ENCODE measurements at places on chromosomes 5 and 9. TPM values are rescaled to one million over a fixed set of nuclear protein-coding genes. Genes with fewer than 3 reads are reported as not detected.

Gene CATSPER3
- 0.63 TPM for total RNA-seq

Gene SCGB3A2
- not detected for total RNA-seq

Gene LNPEP
- 32.0 TPM for total RNA-seq

Gene MYMK
- total RNA-seq: not detected

Gene SLC12A2
- 20.8 TPM for total RNA-seq

DNA sequence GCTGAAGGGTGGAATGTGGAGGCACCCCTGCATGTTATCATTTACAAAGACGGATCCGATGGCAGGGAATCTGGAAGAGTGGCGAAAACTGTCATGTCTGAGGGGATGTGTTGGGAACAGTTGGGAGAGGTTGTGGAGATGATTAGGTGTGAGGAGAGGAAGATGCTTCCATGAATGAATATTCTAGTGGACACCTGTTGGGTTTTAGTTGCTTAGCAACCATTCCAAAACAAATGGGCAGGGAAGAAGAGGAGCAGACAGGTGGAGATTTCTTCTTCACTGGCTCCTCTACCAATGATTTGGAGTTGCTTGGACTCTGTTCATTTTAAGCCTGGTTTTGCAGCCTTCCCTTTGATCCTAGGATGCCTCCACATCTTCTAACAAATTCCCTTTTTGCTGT is 465.3 kb upstream of the CLINT1 start:
- no peak overlapping the region for H3K27ac ChIP-seq
- H3K4me1 ChIP-seq: no peaks in the 10 kb centered on the region
- no peaks in the 10 kb centered on the region for H3K36me3 ChIP-seq
- H3K4me3 ChIP-seq: no peak overlapping the region

DNA sequence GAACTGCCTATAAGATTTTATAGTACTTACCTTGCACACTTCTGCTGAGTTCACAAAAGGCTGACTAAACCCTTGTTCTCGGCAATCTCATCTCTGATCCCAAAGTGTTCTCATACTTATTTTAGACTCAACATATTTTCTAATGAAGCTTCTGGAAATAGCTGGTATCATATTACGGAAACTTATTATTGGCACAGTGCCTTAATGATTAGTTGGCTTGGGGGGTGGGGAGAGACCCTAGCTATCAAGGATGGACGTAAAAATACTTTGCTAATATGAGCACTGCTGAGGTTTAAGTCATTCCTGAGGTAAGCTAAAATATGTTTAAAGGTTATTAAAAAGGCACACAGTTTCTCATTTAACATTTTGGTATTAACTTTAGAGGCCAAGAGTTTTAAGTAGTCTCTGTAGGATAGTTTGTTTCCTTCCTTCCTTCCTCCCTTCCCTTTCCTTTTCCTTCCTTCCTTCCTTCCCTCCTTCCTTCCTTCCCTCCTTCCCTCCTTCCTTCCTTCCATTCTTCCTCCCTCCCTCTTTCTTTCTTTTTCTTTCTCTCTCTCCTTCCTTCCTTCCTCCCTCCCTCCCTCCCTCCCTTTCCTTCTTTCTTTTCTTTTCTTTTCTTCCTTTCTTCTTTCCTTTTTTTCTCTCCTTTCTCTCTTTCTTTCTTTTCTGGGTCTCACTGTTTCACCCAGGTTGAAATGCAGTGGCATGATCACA is 31.5 kb downstream of the ZSWIM6 start:
- no peak overlapping the region for H3K4me3 ChIP-seq
- no peaks in the 10 kb centered on the region for H3K27me3 ChIP-seq
- DNase-seq: no peak
- no peaks in the 10 kb centered on the region for H3K36me3 ChIP-seq
- no peak overlapping the region for H3K27ac ChIP-seq
- H3K4me1 ChIP-seq: peaks cover 4% of the 10 kb centered on the region

GRCh38 chr5:180568914-180569313 is 22.4 kb downstream of the SCGB3A1 start:
- DNase-seq: no peak
- no peaks in the 10 kb centered on the region for H3K27me3 ChIP-seq
- H3K27ac ChIP-seq: no peak overlapping the region
- H3K4me3 ChIP-seq: no peak overlapping the region
- H3K36me3 ChIP-seq: no peaks in the 10 kb centered on the region
- no peaks in the 10 kb centered on the region for H3K4me1 ChIP-seq

DNA sequence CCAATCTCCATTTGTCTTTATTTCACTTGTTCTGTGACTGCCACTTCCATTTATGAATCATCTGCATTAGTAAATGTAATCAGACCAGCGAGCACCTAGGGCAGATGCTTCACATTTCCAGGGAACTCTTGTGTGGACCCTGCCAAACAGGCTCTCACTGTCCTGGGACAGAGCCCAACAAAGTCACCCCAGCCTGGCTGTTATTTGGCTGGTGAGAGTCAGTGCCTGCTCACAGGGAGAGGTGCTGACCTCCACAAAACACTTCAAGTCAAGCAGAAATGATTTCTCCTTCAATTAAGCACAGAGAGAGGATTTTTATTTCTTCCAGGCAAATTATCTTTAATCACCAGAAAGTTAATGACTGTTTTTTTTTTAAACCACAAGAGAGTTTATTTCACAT is 568.0 kb downstream of the MTRR start:
- no peak overlapping the region for H3K4me3 ChIP-seq
- H3K27me3 ChIP-seq: no peaks in the 10 kb centered on the region
- H3K4me1 ChIP-seq: no peaks in the 10 kb centered on the region
- no peaks in the 10 kb centered on the region for H3K36me3 ChIP-seq
- no peak overlapping the region for H3K27ac ChIP-seq

DNA sequence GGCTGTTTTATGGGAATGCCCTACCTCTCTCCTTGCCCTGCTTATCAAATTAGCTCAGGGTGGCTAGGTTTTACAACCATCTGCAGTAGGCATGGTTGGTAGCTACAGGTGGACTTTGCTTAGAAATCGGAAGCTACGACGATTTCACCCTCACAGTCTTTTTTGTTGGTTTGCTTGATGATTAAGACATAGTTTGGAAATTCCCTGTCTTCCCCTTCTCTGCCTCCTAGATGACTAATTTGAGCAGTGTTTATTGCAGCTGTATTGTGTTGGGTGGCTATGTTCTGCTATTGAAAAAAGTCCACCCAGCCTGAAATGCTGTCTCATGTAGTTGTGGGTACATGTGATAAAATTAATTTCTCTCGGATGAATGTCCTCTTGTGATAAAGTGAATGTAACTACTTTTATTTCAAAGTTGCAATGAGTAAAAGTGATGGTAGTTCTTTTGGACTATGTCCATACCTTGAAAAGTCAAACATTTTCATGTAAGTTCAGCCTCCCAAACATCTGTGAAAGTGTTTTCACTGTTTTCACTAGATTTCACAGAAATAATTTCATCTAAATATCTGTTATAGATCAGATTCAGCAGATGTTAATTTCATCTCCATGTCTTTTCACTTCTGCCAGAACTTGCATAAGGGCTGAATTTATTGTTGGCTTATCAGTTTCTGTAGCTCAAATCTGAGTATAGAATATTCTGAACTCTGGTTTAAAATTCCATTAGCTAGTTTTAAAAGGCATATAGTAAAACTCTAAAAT is 37.3 kb upstream of the FYB1 start:
- DNase-seq: no peak
- H3K27me3 ChIP-seq: no peaks in the 10 kb centered on the region
- no peaks in the 10 kb centered on the region for H3K36me3 ChIP-seq
- no peaks in the 10 kb centered on the region for H3K4me1 ChIP-seq
- no peak overlapping the region for H3K27ac ChIP-seq

DNA sequence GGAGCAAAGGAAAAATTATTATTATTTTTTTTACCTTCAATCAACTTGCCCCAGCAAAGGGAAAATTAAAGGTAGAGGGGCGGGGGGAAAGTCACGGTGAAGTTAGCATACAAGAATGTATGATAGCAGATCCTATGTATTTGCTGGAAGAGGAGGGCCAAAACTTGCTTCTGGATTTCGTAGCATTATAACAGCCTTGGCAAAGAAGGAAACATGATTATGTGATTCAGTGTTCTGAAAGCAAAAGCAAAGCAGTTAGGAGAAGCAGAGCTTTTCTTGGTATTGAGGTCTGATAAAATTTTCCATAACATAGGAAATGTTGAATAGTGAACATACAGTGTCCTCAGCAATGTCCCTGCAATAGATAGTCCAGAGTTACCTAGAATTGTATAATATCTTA is 32.4 kb downstream of the MAST4 start:
- peaks cover 6% of the 10 kb centered on the region for H3K4me1 ChIP-seq
- no peak overlapping the region for H3K4me3 ChIP-seq
- no peaks in the 10 kb centered on the region for H3K36me3 ChIP-seq

- no peaks in the 10 kb centered on the region for H3K27me3 ChIP-seq
- no peak for DNase-seq
- H3K27ac ChIP-seq: no peak overlapping the region
- H3K36me3 ChIP-seq: no peaks in the 10 kb centered on the region
- H3K4me1 ChIP-seq: no peaks in the 10 kb centered on the region
Observed at GRCh38 chr9:899440-900184, 58.1 kb downstream of the DMRT1 start.

GRCh38 chr9:108786322-108786721 is 69.5 kb downstream of the ACTL7B start:
- DNase-seq: no peak
- no peak overlapping the region for H3K4me3 ChIP-seq
- H3K36me3 ChIP-seq: no peaks in the 10 kb centered on the region
- no peak overlapping the region for H3K27ac ChIP-seq
